ENCODE measurements at places on chromosomes 7 and 10.

GRCh38 chr10:44267007-44267406, 117.9 kb downstream of the CXCL12 start:
- no peak for DNase-seq

- DNase-seq: no peak
These were observed 44.2 kb upstream of the C10orf71 start for GRCh38 chr10:49254556-49255318.

DNA sequence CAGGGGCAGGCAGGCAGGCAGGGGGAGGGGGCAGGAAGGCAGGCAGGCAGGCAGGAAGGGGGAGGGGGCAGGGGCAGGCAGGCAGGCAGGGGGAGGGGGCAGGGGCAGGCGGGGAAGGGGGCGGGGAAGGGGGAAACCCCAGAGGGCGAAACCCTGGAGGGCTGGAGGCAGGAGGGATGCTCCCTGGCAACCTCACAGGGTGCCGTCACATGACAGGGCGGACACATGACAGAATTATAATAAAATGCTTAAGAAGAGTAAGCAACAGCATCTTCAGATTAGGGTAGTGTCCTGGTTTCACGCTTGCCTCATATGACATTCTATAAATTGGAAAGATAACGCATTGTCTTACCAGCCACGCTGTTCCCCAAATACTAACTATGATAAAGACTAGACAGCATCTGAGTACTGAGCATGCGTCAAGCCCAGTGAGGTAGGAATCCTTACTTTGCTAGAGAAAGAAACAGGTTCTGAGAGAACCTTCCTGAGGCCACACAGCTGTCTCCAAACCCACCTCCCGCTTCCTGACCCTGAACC, 131.6 kb downstream of the DIP2C start:
- no peak for DNase-seq

DNA sequence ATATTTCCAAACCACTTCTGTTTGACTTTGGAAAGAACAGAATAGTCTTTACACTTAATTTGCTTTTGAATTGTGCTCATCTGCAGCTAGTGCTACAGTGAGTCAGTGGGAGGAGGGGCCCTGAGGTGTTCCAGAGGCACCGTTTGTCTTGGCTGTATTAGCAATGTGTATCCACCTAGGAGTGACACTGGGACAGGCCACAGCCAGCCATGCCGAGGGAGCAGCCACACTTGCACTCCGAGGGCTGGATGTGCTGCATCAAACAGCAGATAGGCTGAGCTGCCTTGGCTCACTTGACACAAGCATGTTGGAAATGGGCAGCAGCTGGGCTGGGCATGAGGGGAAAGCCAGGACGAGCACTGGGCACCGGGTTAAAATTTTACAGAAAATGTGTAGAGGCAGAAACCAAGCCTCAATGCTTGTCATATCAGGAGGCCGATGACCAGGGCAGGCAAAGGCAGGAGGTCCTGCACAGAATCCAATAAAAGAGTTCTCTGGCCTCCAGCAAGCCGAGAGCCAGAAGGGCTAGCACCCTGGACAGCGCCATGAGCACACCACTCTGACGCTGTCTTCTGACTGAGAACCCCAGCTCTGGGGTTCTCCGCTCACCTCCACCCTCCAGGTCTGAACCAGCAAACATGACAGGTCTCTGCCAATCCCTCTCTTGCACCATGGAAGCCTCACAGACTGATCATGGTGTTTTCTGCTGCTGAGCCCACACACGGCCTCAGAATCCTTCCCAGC, 163.3 kb downstream of the GRID1 start:
- no peak for DNase-seq

DNA sequence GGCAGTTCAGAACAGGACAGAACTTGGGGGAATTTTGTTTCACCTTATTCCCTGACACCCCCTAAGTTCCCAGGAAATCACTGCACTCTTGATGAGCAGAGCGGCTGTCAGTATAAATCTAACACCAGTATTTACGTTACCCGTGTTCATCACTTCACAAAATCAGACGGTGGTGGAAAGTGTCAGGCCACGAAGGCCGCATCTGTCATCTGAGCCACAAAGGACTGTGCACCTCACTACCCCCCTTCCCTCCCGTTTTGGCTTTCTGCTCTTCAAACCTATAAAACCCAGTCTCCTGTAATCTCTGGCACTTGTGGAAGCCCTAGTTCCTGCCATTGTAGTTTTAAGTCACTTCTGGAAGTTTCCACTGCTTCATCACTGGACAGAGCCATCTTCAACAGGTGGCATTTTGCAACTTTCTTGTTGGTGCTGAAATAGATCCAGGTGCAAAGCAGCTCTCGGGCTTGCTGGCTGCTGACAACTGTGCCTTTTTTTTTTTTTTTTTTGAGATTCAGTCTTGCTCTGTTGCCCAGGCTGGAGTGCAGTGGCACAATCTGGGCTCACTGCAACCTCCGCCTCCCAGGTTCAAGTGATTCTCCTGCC, 9.5 kb downstream of the ZFAND2A start:
- no peak for DNase-seq

DNA sequence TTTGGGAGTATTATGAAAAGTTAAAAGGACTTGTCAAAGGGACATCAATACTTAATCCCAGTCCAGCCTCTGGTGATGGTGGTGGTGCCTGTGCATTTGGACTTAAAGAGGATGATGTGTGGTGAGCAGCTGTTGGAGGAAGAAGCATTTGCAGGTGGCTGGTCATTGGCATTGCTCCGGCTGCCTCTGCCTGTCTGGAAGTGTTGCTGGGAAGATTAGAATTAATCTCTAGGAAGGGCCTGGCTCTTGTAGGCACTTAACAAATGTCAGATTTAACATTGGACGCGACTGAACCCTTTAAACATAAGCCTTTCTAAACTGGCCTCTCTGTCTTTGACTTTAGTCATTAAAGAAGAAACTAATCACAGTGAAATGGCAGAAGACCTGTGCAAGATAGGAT, 58.8 kb downstream of the FIGNL1 start:
- DNase-seq: no peak

DNA sequence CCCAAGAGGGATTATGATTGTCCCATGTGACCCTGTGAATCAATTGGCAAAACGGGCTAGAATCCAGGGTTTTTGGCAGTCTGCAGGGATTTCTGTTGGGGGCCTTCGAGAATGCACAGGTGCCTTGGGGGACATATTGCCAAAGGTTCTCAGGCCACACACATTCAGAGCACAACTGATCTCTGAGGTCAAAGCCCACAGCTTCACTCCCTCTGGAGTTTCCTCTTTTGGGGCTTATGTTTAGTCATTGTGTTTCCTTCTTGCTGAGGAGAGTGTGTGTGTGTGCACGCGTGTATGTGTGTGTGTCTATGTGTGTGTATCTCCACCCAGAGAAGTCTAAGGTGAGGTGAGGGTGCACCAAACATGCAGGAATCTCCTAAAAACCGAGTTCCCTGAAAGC, 8.8 kb downstream of the PPIF start:
- DNase-seq: no peak

GRCh38 chr7:83640731-83641537, 8.0 kb downstream of the SEMA3E start:
- no peak for DNase-seq

GRCh38 chr10:8272794-8273425, 218.4 kb downstream of the GATA3 start:
- DNase-seq: no peak

GRCh38 chr7:38102507-38102906, 75.5 kb upstream of the STARD3NL start:
- DNase-seq: no peak

GRCh38 chr7:157292258-157292657, 44.5 kb upstream of the DNAJB6 start:
- no peak for DNase-seq

- no peak for DNase-seq
These were observed 62.6 kb downstream of the EXOC4 start for GRCh38 chr7:133315332-133316040.

- no peak for DNase-seq
These were observed 102.0 kb downstream of the STRA8 start for GRCh38 chr7:135335628-135336139.

DNA sequence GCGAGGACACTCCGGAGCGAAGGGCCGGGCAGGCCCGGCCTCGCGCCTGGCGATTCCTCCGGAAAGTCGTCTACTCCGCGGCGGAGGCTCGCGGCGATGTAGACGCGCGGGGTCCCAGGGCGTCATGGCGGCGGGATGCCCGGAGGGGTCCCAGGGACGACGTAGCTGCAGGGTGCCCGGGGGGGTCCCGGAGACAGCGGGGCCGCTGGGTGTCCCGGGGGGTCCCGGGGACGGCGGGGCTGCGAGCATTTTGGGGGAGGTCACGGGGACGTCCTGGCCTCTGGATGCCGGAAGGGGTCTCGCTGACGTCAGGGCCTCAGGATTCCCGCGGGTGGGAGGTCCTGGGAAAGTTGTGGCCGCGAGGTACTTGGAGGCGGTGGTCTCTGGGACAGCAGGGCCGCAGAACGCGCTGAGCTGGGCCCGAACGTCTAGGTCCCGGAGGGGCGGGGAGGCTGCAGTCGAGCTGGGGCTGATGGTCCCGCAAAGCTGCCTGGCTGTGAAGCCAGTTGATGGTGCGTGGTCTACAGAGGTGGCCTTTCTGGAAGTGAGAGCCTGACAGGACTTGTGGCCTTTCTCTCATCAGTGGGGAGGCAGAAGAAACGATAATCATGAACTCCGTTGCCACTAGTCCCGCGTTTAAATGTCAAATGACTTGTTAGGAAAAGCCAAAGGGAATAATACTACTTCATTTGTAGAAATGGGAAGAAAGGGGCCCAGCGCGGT, 637 bp downstream of the HSPA14 start:
- DNase-seq: no peak

DNA sequence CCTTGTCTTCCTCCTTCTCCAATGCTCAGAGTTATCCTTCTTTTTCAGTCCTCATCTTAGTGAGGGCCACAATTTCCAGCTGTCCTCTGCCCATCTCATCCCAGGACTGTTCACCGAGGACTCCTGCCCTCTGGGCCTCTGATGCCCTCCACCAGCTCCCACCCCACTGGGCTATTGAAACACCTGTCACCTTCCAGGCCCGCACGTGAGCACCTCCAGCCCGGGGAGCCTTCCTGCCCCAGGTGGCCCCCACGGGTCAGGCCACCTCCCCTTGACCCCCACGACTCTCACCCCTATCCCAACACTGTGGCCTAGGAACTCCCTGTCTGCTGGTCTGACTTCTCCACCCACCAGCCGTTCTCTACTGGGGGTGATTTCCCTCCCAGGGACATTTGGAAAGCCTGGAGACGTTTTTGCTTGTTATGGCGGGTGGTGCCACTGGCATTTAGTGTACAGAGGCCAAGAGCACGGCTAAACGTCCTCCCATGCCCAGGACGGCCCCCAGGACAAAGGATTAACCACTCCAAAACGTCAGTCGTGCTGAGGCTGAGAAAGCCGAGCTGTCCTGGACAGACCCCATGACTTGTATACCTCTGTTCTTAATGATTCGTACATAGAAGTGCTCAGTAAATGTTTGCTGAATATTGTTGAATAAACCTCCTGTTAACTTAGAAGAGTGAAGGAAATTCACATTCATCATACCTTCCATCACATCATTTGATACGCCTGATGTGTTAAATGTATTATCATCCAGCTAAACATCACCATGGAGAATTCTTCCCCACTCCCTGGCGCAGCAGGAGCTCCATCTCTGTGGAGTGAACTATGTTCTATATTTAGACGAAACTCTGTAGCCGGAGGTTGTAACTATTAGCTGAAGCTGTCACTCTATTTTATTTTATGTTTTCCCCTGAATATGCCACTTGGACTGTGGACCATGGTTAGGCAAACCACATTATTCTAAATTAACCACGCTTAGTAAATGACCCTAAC, 270.1 kb upstream of the SHH start:
- no peak for DNase-seq

DNA sequence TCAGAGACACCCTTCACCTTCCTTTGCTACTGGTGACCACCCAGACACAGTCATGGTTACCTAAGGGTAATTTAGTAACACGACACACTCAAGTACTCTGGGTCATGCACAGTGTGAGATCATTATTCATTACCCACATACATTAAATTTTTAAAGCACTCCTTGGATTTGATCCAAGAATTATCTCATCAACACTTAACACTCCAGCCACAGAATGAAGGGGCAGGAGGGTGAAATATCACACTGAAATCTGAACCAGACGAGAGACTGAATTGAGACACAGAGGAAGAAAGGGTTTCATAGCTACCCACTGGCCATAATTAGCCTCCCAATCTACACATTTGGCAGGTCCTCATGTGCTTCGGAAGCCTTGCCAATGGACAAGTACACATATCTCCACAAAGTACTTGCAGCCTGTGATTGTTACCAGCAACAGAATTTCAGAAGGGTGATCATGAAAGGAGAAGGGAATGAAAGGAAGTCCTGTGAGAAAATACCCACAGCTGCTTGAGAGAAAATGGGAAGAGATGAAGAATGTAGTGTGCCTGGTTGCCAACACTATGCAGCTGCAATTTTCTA, 189.3 kb downstream of the POLR1F start:
- no peak for DNase-seq

DNA sequence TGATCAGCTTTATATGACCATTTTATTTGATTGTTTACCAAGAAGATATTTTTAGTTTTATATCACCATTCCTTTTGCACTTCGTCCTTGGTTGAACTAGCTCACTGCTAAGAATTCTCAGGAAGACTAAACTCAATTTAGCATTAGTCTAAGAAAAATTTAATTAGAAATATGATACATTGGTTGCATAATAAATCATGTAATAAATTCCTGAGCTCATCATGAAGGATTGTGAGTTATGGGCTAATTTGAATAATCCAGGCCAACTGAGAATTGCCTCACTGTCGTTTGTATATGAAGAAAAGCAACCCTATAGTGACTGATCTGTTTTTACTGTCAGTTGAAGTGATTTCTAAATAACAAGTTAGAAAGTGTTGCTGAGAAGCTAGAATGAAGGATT, 725.5 kb downstream of the DNAJB9 start:
- DNase-seq: no peak

DNA sequence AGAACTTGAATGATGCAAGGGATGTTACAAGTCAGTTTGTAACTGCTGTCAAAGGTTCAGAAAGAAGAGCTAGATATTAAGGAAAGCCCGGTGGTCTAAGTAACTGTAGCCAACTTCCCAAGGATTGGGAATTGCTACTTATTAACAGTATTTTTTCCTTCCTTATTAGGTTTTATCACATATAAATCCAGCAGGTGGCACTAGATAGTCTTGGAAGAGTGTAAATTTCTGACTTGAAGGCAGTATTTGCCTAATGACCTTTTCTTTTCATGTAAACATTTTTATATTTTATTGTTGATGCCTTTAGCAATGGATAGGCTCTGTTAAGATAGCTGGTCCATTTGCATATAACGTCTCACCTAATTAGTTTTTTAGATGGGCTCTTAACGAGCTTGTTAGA, 51.2 kb downstream of the ANLN start:
- DNase-seq: no peak

GRCh38 chr7:28166982-28167715, 13.4 kb downstream of the JAZF1 start:
- DNase-seq: no peak

DNA sequence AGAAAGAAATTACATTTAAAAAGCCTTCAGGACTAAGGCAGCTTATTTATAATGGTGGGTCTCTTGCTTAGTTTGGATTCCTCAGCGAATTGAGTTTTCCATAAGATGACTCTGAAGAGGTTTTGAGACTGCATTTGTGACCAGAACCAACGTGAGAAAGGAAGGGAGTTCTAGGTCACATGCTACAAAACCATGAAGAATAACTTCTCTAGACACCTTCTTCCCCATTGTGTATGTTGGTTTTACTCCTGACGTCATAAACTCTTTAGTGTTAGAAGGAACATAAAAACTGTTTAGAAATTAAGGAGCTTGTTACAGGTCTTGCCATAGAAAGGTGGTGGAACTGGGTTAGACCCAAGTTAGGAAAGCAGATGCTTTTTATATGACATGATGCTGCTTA, 11.1 kb downstream of the PTPN12 start:
- no peak for DNase-seq
